ENCODE measurements at places on chromosomes 5 and 9.

GRCh38 chr9:86041311-86041741 is 58.0 kb downstream of the GOLM1 start:
- DNase-seq, result peak; percentile 45

GRCh38 chr5:76449606-76450005 is 46.5 kb downstream of the IQGAP2 start:
- DNase-seq, result no peak

DNA sequence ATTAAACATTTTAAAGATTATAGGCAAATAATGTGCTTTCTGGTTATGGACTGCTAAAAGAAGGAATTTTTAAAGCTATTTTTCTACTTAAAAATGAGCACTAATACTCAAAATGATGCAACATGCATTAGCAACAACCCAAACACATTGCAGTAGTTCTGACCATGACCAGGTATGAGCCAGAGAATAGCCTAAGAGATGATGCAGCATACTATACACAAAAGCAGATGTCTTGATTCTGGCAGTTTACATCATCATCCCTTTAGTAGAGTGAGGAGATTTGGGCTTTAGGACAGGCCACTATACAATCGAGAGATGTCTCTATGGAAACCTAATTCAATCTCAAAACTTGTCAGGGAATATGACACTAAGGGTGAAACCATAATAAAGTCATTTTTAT is 307.1 kb downstream of the PRR16 start:
- peak; percentile 79 for DNase-seq

DNA sequence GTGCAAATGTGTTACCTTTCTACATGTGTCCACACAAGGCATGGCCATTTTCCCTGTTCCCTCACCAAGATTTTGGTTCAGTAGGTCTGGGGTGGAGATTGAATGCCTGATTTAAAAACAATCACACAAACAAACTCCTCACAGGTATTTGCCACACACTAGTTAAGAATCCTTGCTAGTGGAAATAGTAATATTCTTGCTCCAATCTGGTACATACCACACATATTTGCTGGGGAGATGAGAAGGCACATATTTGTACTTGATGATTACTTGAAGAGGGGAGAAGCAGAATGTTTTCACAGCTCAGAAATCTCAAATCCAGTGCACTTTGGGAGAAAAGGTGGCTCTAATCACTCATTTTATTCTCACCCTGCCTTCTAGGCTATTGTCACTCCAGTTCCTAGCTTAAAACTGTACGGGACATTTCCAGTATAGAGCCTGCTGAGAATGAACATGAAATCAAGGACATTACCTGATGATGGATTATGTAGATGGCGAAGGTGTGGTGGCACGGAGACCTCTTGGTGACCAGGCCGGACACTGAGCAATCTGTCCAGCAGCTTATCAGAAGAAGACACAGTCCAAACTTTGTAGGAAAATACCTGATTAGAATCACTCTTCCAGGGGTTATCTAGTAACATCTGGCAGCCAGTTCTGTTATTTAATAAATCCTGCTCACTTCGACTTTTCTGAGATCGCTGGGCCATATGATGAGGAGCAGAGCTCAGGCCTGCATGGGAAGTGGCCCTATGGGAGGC is 116.1 kb upstream of the IL6ST start:
- peak; percentile 76 for DNase-seq

DNA sequence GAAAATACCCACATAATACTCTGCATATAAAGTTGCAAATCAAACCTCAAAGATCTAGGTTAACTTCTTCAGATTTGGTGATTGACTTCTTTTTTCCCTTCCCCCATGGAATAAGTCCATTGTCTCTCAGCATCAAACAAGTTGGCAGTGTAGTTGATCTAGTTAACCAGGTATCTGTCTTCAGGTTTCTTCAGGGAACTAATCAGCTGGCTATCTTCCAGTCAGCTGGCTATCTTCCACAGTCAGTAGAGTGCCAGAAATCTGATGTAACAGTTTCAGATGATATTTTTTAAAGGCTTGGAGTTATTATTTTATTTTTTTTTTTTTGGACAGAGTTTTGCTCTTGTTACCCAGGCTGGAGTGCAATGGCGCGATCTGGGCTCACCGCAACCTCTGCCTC is 16.8 kb downstream of the TNFSF15 start:
- no peak for DNase-seq

DNA sequence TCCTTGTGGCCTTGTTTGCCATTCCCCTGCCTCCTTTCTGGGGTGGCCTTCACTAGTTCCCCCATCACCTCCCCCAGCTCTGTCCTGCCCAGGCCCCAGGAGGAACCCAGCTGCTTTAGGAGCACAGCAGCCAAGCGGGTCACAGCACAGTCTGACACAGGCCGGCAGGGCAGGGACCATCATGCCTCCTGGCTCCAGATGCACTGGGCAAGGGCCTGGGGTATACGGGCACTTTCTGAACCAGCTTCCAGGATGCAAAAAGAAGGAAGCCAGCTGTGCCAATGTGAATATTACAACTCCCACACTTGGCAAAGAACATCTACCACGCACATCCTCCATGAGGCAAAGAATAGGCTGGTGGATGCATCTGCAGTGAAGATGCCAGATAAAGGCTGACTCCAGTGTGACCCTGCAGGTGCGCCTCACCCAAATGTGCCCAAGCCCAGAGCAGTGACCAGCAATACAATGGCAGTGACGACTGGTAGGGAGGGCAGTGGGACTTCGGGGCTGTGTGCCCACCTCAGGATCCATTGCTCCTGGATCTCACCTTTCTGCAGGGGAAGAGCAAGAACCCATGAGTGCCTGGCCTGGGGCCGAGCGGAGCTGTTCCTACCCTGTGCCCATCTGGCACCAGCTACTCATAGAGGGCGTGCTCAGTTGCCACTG is 6.3 kb upstream of the IL3 start:
- DNase-seq, result no peak

GRCh38 chr5:14706615-14707021 is 42.1 kb downstream of the OTULIN start:
- peak; percentile 65 for DNase-seq

DNA sequence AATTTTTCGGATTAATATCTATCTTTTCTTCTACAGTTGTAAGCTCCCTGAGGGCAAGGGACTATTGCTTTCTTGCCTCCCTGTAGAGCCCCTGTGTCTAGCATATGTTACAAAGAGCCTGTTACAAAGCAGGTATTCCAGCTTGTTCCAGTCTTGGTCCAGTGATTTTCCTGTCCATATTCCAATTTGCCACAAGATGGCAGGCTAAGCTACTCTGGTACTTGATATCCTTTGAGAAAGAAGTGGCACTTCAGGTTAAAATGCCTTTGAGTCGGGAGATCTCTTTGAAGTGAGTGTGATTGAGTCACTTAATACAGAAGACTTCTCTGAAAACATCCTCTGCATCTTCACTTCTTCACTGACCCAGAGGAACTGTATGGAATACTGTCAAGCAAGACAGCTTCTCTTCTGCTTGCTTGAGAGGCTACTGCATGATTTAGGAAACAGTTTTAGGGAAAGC is 24.5 kb downstream of the CAVIN4 start:
- DNase-seq, result peak; percentile 50

DNA sequence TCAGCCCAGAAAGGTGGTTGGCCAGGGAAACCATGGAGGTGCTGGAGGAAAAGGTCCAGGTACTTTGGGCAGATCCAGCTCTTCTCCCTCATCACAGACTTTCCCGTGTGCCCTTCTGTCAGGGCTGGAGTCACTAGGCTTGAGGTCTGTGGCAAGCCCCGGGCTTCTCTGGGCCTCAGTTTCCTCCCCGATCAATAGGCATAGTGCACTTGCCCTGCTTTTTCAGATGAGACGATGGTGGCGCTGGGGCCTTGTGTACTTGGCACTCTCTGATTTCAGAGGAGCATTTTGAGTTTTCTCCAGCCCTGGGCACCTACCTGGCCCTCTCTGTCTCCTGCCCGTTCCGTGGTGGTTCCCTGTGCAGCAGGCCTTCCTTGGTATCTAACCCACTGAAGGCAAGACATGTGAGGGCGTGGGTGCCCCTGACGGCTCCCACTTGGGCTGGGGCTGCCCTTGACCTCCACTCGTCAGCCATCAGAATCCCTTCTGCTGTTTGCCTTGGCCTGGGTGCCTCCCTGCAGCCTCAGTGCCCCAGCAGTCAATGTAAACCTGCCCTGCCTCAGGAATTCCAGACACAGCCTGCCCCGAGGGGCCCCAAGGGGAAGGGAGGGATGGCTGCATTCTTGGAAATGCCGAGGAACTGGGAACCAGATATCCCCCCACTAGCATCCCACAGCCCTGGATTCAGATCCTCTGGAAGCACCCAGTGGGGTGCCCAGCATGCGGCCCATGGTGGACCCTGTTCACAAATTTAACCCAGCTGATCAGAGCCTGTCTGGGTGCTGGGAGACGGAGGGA is 66.3 kb upstream of the COL5A1 start:
- DNase-seq, result no peak

DNA sequence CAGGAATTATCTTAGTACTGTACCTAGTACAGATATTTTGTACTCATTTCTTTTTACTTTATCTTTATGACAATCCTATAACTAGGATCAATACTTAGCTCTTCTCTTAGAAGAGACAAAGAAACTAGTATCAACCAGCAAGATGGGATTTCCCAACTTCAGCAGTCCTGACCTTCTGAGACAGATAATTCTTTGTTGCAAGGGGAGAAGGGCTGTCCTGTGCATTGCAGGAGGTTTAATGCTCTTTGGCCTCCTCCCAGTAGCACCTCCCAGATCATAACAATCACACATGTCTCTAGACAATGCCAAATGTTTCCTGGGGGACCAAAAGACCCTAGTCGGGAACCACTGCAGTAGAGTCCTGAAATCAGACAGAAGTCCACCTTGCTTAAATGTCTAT is 424.3 kb upstream of the DMAC1 start:
- no peak for DNase-seq

- no peak for DNase-seq
Observed at GRCh38 chr9:68933434-68934328, 80.2 kb downstream of the PRKACG start.

GRCh38 chr9:100011062-100011681 is 87.6 kb downstream of the ERP44 start:
- DNase-seq, result peak; percentile 48

GRCh38 chr9:111003182-111003581 is 35.1 kb downstream of the LPAR1 start:
- no peak for DNase-seq

GRCh38 chr5:10102706-10103497 is 146.8 kb downstream of the ATPSCKMT start:
- no peak for DNase-seq

GRCh38 chr9:69324549-69325401 is at the start of gene ENTREP1:
Gene ENTREP1, plus strand, starts transcription at chr9:69325215. Its CDS starts 95 bp downstream, at chr9:69325310.
- DNase-seq, result peak; percentile 15

GRCh38 chr5:88876714-88877113 is 6.3 kb downstream of the MEF2C start:
- DNase-seq, result no peak

GRCh38 chr5:170466988-170467707 is 36.7 kb upstream of the KCNIP1 start:
- DNase-seq, result peak; percentile 88

DNA sequence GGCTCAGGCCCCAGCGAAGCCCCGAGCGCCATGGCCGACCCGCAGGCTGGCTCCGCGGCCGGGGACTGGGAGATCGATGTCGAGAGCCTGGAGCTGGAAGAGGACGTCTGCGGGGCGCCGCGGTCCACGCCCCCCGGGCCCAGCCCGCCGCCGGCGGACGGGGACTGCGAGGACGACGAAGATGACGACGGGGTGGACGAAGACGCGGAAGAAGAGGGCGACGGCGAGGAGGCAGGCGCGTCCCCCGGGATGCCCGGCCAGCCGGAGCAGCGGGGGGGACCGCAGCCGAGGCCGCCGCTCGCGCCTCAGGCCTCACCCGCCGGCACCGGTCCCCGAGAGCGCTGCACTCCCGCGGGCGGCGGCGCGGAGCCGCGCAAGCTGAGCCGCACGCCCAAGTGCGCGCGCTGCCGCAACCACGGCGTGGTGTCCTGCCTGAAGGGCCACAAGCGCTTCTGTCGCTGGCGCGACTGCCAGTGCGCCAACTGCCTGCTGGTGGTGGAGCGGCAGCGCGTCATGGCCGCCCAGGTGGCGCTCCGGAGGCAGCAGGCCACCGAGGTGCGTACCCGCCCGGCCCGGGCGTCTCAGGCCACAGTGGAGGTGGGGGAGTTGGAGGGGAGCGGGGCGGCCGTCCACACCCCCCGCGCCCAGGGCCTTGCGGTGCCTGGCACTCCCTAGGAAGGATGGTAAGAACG is 1.6 kb downstream of the DMRT2 start:
- DNase-seq, result peak; percentile 16

- no peak for DNase-seq
Observed at GRCh38 chr5:94872526-94872925, 254.1 kb downstream of the SLF1 start.

GRCh38 chr5:150358261-150359095 is 981 bp downstream of the TCOF1 start:
- peak; percentile 21 for DNase-seq

DNA sequence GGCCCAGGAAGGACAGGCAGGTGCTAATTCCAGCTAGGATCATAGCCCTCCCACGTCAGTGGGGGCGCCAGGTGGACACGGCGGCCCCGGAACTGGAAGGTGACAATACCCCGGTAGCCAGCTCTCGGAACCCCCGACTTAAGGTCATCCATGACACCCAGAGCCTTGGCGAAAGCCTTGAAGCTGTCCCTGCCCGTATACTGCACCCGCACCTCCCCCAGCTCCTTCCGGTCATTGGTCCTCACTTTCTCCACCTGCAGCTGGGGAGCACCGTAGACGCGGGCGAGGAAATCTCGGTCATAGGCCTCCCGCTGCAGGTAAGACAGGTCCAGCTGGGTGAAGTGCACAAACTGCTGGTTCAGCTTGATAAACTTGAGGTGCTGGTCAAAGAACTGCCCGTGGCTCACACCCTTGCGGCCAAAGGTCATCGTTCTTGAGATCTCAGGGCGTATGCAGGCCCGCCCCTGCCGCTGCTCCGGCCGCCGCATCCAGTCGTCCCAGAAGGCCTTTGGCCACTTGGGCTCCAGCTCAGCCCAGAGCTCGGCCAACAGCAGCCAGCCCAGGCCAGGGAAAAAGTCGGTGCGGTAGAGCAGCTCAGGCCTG is 10.9 kb downstream of the MGAT1 start:
- no peak for DNase-seq

- no peak for DNase-seq
Observed at GRCh38 chr5:87732875-87733768, 320.4 kb upstream of the CCNH start.

GRCh38 chr9:111916234-111916645 is 19.6 kb downstream of the UGCG start:
- no peak for DNase-seq

GRCh38 chr9:16652582-16652981 is 217.9 kb downstream of the BNC2 start:
- no peak for DNase-seq

- no peak for DNase-seq
Observed at GRCh38 chr9:959914-960313, 16.5 kb upstream of the DMRT3 start.

GRCh38 chr9:102225841-102226441 is 487.5 kb upstream of the GRIN3A start:
- DNase-seq, result no peak

GRCh38 chr9:96073531-96074480 is 198.3 kb downstream of the ERCC6L2 start:
- DNase-seq, result no peak

- no peak for DNase-seq
Observed at GRCh38 chr9:4787876-4788275, 4.9 kb upstream of the RCL1 start.
